ENCODE measurements at places on chromosomes 5 and 9. TPM values are rescaled to one million over a fixed set of nuclear protein-coding genes. Genes with fewer than 3 reads are reported as not detected.

DNA sequence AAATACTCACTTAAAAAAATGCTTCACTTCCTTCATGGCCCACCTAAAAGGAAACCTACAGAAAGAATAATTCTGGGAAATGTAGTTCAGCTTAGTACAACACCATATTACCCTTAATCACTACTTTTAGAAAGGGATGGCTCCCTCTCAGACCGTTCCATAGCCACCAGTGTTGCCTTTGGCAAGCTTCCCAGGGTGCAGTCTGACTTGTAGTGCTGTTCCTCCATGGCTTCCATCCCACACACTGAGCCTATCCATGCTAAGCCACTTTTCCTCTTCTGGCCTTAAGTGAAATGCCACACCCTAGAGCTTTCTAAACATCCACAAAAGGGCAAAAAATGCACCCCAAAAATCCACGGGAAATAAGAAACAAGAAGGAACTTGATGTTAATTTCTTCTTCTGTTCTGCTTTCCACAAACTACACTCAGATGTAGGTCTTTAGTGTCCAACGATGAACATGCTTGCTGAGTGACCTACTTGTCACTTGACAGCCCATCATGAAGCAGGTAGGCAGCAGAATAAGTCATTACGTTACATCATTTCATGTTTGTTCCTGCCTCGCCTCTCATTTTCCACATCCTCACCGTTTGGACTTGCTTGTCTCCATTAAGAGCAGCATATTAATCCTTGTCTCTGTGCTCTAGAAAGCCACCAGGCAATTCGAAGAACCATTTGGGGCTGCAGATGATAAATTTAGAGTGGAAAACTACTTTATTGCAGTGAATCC, 391.1 kb upstream of the GRAMD2B start:
- DNase-seq, result no peak

DNA sequence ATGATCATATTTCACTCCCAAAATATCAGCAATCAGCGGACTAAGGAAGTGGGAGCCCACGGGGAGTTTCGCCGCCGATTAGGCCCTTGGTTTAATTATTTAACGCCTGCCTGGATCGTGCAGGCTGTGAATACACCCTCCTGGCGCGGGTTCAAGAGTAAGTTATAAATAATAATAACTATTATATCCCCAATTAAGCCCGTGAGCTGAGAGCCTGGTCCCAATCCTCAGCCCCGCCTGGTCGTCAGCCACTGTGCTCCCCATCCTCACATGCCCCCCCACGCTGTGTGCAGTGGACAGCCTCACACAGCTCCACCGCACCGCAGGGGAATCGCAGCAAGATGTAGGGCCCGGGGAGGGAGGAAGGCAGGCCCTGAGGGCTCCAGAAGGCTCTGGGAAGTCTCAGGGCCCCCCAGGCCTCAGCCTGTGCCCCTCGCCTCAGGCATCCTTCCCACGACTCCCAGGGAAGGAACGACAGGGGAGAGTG, 10.8 kb upstream of the PRRX2 start:
- no peak for DNase-seq

TXNDC8 gene
- total RNA-seq, result not detected

DNA sequence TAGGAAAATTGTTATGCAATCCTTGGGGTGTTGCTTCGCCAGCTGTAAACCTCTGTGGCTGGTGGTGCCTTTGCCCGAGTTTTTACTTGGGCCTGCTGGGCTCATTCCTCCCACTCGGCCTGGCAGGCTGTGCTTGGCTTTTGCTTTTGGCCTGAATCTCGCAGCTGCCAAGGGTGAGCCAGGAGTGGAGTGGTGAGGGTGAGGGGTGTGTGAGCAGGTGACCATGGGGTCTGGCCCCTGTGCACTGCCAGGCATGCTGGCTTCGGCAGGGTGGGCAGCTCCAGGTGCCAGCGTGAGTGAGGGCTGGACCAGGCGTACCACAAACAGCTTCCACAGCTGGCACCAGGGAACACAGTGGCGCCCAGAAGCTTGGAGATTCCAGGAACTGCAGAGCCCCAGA, 12.6 kb upstream of the DHFR start:
- no peak for DNase-seq

DNA sequence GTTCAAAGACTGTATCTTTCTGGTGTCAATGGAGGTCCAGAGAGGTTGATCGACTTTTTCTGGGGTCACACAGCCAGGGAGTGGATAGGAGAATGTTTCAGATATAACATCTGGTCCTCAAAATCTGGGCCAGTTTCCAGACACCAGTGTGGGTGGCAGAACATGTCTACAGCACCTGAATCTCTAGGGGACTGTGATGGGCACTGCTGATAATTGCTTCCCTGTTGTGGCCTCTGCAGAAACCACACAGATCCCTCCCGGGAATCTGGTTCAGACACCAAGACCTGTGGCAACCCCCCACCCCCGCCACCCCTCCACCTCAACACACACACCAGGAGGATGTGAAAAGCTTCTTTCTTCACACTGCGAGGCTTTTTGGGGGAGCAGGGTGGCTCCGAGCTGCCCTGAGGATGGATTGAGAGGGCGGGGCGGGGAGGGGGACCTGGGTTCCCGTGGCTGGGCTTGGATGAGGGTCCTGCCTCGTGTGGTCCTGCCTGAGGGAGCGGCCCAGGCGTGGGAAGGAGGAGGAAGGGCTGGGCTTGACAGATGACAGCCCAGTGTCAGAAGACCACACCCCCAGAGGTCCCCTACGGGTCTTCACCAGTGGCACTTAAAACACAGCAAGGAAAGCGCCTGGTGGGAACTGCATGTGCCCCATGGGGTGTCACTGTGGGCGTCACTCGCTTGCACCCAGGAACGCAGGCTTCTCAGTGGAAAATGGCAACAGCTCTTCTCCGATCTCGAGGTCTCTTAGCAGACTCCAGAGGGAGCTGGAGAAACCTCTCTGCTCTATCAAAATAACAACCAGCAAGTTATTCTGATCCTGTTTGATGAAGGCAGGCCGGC, 55.2 kb downstream of the TRIP13 start:
- no peak for DNase-seq

GRCh38 chr9:132372177-132373095, 17.6 kb upstream of the SETX start:
- no peak for DNase-seq

PLAA gene
- 13.3 TPM for total RNA-seq

- no peak for DNase-seq
Measured at GRCh38 chr9:73269430-73270101, 117.9 kb downstream of the ANXA1 start.

PSD2 gene
- total RNA-seq, result 0.05 TPM

GRCh38 chr9:105252405-105252756, 7.9 kb downstream of the SLC44A1 start:
- no peak for DNase-seq

GRCh38 chr9:27518006-27518405, 6.1 kb upstream of the IFNK start:
- no peak for DNase-seq

- no peak for DNase-seq
Measured at GRCh38 chr5:68395926-68396511, 180.5 kb downstream of the PIK3R1 start.

DNA sequence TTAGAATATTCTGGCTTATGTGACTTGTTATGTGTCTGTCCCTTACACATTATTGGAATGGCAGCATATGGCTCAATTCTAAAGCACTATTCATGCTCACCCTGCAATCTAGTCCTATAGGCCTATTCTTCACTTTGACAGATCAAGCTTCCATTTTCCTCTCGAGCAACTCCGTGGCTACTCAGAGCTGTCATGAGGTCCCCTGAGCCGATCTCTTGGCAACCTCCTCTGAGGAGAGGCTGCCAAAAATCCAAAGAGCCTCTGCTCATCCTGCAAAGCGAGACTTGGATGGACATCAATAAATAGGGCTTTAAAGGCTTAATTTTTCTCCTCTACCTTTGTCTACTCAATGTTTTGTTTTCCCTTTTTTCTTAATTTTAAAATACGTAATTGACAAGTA, 163.8 kb downstream of the GABRB2 start:
- no peak for DNase-seq

DNA sequence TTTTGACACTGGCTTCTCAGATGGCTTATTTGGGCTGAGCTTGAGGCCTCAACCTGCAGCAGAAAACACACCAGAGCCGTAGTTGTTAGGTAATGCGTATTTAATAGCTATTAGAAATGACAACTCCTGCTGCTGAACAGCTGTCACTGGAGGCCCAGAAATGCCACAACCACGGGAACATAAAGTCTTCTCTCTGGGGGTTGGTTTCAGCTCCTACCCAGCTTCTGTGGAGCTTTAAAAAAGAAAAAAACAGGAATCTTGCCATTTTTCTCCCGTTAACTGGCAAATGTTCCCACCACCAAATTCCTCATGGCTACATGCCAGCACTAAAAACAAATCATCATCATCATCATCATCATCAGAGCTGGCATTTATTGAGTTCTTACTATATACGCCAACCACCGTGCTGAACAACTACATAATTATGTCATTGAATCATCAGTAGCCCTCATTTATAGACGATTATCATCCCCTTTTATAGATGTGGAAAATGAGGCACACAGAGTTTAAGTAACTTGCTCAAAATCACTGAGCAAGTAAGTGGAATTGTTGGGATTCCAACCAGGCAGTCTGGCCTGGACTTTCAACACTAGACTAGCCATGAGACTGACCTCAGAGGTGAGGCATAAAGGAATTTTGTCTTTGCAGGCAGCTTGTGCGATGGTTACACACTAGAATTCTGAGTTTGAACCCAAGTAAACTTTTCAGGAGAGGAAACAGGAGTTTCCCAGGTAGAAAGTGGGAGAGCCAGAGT, 185.3 kb upstream of the WWC1 start:
- DNase-seq, result no peak

DNA sequence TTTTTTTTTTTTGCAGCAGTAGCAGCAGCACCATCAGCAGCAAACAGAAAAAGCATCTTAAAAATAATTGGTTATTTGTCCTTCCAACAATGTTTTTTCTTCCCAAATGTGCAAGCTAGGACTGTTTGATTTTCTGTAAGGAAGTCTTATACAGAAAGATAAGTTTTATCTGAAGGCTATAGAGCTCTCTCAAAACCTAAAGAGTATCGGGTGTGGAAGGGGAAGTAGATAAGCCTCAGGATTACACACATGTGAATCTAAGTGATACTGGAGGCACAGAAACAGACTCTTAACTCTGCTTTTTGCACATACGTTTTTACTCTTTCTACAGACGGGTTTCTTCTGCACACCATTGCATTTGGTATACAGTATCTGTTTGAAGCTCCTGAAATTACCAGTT, 184.4 kb upstream of the FTMT start:
- DNase-seq, result no peak

GRCh38 chr5:90909101-90909503, 350.5 kb downstream of the ADGRV1 start:
- DNase-seq, result no peak

DNA sequence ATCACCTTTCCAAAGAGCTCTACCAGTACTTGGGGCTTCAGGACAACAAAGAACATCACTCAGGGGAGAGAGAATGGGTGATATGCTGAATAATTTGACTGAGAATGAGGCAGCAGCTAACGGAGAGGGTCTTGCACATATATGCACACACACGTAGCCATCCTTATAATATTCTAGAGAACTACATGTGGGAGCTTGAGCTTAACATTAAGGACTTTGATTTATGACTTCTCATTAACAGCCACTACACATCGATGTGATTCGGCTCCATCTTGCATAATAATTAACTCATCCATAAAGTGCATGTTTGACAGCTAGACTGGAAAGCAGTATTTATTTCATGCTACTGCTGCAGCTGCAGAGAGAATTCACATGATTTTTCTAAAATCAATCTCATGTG, 163.4 kb downstream of the RAB3C start:
- no peak for DNase-seq

FAM200C gene
- 3.0 TPM for total RNA-seq

CENPH gene
- total RNA-seq, result 35.6 TPM

DNA sequence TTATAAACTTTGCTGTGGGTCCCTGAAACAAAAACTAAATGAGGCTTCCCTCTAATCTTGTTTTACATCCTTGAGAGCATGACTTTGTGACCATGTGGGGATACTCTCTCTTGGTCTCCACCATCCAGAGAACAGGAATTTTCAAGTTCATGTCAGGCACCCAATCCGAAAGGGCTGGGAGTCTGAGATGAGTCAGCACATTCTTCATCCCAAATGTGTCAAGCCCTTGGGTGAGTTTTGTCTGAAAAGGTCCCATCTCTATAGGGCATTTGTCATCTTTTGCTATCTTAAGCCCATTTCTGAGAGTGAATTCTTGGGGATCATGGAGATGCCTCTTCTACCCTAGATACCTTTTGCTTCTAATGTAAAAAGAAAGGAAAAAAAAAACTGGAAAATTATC, 26.9 kb upstream of the RAPGEF6 start:
- DNase-seq, result no peak

GRCh38 chr9:137303151-137303892, 1.3 kb upstream of the NRARP start:
- DNase-seq, result no peak

- DNase-seq, result no peak
Measured at GRCh38 chr9:71144495-71144894, 23.1 kb upstream of the TRPM3 start.

GRCh38 chr5:132678735-132679134, 4.9 kb downstream of the IL4 start:
- no peak for DNase-seq

DNA sequence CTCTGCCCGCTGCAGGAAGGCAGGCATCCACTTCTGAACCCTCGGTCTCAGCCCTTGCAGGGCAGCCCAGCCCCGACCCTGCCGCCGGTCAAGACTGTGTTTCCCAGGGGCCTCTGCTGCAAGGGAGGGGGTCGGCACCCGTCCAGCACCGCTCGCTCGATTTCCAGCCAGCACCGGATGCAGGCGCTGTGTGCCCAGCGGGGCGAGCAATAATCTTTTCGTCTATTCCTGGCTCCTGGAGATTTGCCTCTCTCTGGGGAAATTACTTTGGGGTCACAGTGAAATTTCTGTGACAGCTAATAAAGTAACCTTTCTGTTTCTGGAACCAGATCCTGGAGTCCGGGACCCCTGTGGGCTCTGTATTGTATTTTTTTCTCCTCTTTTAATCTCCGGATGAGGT, 155.3 kb downstream of the COL23A1 start:
- DNase-seq, result no peak

FER gene
- total RNA-seq, result 22.1 TPM

CNTFR gene
- 2.7 TPM for total RNA-seq

DNA sequence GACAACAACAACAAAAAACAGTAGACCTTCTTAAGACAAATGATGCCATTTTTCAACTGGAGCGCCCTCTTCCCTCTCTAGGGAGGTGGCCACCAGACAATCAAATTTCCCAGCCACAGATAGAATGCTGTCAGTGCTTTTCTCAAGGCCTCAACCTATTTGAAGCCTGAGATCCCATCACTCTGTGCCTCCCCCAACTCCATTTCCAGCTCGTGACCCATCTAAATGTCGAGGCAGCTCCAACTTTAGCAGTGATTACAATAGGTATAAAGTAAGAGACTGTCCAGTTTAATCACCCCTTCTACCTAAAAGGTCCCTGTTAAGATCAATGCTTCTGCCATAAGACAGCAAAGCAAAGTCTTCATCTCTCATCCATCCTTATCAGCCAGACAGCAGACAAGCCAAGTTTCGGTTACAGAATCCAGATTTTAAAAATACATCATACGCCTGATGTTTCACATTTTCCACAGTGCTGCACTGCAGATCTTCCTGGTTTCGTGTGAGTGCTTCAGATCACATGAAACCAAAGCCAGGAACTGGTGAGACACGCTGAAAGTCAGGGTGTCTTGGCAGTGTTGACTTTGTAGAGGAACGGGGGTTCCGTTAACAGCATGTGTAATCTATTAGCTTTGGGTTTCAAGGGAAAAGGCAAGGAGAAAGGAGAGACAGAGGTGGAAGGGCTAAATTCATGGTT, 447.8 kb downstream of the ENC1 start:
- DNase-seq, result no peak
